ENCODE measurements at places on chromosomes 7 and 10.

DNA sequence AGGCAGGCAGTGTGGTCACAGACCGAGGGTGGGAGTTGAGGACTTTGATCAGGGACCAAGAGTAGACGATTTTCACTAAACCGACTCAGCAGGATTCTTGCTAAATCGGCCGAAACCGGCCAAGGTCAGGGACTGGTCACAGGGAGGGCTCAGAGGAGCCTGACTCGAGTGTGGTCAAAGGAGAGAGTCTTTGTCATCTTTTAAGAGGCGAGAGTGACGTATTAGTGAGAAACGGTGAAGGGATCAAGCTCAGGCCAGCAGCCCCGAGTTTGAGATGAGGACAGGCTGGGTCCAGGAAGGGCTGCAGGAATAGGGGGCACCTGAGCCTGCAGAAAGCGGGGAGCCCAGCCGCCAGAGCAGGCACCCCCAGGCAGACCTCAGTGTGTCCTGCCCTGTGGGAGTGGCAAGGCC is 41.6 kb upstream of the FAM20C start:
- no peak for DNase-seq

DNA sequence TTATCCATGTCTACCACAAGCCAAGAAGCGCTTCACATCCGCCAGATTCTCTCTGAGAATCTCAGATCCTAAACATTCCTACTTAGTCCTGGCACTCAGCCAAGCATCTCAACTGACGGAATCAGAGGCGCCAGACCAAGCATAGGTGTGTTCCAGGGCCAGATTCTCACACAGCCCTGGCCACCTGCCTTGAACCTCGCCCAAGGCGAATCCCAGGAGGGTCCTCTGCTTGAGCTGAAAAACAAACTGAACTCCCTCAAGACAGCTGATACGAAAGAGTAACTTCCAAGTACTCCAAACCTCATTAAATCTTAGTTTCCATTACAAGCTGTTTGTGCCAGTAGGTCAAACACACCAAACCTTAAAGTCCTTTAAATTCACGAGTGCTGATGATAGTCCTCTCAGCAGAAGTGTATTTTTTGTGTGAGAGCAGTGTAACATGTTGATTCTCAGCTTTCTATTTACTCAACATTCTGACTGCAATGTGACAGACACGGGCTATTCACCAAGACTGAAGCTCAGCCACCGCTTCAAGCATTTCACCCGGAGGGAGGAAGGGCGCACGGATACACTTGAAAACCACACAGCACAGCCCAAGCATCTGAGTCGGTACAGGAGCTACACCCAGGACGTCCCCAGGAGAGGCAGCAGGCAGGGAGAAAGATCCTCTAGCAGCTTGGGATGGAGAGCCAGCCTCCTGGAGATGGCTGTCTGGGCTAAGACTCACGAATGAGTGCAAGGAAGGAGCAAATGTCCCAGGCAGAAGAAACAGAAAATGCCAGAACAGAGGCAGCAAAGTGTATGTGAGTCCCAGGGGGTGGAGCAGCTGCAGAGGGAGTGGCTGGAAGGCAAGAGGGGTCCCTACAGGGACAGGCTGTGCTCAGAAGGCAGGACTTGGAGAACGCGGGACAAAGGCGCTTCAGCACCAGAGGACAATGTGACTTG is 6.0 kb downstream of the PARD3 start:
- DNase-seq: peak; percentile 49

- no peak for DNase-seq
Observed at GRCh38 chr7:106071356-106071998, 40.6 kb downstream of the SYPL1 start.

GRCh38 chr7:82559193-82559805 is 115.7 kb upstream of the CACNA2D1 start:
- no peak for DNase-seq

DNA sequence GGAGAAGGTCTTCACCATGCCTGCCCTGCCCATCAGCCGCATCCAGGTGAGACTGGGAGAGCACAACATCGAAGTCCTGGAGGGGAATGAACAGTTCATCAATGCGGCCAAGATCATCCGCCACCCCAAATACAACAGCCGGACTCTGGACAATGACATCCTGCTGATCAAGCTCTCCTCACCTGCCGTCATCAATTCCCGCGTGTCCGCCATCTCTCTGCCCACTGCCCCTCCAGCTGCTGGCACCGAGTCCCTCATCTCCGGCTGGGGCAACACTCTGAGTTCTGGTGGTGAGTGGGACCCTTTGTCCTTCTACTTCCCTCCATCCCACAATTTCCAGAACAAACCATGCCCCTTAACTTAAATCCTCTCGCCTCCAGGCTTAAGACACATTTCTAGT is 2.5 kb downstream of the PRSS2 start:
- DNase-seq: no peak

GRCh38 chr7:28784171-28784902 is 173.8 kb downstream of the TRIL start:
- DNase-seq: no peak

GRCh38 chr10:29946953-29947700 is 112.3 kb downstream of the JCAD start:
- no peak for DNase-seq

- DNase-seq: no peak
Observed at GRCh38 chr7:78473571-78474301, 675.2 kb downstream of the PHTF2 start.

DNA sequence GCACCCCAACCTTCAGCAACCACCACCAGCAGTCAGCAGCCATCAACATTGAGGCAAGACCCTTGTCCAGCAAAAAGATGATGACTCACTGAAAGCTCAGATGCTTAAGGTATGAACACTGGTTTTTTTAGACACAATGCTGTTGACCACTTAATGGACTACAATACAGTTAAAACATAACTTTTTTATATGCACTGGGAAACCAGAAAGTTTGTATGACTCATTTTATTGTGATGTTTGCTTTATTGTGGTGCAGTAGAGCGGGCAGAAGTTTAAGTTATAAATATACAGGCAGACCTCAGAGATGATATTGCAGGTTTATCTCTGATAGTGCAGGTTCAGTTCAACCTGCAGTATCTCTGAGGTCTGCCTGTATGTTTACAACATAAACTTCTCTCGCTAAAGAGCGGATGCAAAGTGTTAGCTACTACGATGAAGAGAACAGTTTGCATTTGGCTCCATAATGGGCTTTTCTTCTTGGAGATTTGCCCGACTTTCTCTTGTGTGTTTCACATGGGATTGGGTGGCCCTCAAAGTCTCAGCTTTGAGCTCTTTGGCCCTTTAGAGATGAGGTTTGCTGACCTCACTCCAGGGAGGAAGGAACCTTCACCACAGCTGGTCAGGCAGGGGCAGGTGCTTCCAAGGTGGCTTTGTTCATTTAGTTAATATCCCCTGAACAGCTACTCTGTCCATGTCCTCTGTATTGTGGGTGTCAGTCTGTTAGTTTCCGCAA is 84.4 kb upstream of the SHH start:
- DNase-seq: no peak

GRCh38 chr7:117412946-117413559 is 14.2 kb downstream of the ASZ1 start:
- DNase-seq: no peak

GRCh38 chr7:47537716-47538675 is 43.9 kb downstream of the TNS3 start:
- no peak for DNase-seq

DNA sequence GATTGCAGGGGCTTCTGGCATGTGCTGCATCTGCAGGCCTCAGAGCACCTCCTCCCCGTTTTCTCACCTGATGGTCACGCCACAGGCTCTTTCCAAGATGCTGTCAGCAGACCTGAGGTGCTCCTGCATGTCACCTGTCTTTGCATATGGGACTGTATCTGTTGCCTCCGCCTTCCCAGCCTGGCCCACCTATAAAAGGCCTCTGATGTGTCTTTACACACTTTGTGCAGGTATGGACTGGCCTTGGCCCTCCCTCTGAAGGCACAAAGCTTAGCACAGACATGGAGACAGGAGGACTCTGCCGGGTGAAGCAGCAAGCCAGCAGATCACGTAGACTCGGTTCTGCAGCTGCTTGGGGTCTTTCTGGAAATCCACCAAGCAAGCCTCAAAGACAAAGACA is 220.9 kb upstream of the PPP2R2D start:
- DNase-seq: no peak

DNA sequence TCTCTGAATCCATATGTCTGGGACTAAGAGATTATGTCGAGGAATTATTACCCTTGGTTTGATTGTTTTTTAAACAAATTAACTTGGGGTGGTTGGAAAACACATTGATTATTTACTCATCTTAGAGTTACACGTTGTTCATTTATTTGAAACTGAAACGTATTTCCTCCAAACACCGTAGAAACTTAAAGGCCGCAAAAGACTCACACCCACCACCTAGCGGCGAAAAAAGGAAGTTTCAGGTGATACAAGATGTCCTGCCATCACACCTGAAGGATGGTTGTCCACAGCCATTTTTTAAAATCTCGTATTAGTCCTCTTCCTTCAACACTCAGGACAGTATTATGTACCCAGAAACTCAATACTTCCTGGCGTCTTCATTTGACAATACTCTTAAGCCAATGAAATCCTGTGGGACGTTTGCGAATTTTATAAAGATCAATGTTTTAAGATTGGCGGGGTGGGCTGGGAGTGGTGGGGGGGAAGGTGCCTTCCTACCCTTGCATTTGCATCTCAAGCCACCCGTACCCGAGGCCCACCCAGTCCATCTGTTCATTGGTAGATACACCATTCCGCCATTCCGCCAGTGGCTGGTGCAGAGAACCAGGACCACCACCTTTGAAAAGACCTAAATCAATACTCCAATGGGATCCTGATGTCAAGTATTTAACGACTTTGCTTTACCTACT is 1.4 kb upstream of the LCOR start:
- peak; percentile 55 for DNase-seq

DNA sequence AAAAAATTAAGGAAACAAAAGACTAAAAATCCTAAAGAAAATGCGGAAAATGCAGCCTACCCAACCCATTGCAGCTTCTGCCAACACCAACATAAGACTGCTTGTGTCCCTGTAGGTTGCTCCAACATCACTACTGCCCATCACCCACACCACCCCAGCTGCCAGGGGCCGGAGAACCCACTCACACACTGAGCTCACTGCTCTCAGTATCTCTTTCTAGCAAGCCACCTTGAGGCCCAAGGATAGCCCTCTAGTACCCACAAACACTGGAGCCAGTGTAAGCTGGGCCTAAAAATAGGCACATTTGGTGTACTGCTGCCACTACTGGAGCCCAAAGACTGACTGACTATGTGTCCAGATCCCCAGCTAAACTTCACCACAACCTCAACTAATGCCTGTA is 67.3 kb downstream of the MEST start:
- DNase-seq: no peak

DNA sequence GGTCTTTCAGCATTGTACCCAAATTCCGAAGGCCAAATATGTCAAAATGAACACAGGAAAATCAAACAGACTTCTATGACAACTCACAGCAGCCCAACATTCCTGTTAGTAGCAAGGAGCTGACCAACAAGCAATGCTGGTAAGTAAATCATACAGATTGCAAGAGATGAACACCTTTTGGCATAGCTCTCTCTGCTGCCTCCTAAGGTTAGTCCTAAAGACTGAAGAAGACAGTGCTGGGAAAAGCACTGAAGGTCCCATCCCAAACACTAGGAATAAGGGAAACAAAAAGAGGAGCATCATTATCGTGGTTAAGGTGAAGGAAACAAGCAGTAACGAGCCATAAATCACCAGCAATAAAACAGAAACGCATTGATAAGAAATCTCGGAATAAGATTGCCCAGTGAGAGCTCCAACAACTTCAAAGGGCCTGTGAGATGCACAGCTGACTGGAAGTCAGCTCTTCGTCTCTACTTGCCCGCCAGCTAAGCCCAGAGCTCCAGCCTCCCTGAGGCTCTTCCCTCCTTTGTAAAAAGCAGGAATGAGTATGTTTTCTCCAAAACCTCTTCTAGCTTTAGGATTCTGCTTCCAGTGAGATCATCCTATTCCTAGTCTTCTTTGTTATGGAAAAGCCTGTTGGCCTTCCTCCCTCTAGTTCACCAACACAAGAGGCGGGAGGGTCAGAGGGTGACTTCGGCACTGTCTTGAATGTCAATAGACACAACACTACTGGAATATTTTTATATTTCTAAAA is 15.3 kb downstream of the NUDT5 start:
- no peak for DNase-seq

DNA sequence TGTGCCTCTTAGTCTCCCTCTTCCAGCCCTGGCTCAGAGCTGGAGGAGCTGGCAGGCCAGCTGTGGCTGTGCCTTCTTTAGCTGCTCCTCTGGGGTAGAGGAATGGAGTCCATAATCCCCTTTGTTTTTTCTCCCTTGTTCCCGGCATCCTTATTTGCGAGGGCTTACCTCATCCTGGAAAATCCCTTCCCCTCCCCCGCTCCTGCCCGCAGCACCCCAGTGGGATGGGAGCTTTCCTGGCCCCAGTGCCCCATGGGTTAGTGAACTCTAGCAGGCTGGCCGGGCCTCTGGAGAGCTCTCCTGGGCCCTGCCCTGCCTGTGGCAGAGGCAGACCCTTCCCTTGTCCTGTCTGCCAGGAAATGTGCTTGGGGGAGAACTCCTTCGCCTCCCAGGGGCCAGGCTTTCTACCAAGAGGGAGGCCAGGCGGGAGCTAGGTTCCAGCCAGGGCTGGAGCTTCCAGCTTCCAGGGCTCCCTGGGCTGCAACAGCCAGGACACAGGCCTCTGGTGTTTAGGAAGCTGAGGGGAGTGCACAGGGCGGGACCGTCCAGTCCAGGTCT is 16.5 kb upstream of the TRIM8 start:
- DNase-seq: peak; percentile 52

- DNase-seq: no peak
Observed at GRCh38 chr10:50604809-50605208, 18.9 kb downstream of the SGMS1 start.

GRCh38 chr7:24727154-24728120 is 29.8 kb downstream of the GSDME start:
- no peak for DNase-seq

- DNase-seq: peak; percentile 59
Observed at GRCh38 chr10:106577266-106577665, 587.2 kb downstream of the SORCS1 start.

DNA sequence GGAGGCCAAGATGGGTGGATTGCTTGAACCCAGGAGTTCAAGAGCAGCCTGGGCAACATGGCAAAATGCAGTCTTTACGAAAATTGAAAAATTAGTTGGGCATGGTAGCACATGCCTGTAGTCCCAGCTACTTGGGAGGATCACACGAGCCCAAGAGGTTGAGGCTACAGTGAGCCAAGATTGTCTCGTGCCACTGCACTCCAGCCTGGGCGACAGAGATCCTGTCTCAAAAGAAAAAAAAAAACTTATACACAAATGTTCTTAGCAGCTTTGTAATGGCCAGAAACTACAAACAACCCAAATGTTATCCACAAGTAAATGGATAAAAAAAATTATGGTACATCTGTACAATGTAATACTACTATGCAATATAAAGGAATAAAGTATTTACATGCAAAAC is 12.6 kb downstream of the NT5C2 start:
- no peak for DNase-seq

- DNase-seq: peak; percentile 91
Observed at GRCh38 chr10:50538555-50539398, 85.0 kb downstream of the SGMS1 start.

DNA sequence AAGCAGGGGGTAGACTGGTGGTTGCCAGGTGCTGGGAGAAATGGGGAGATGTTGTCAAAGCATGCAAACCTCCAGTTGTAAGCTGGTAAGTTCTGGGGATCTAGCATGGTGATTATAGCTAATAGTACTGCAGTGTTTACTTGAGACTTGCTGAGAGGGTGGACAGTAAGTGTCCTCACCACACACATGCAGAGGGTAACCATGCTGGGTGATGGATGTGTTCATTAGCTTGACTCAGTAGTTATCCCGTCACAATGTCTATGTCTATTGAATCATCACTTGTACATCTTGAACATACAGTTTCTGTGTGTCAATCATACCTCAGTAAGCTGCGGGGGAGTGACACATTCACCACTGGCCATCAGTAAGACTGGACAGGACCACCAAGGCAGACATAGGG is 42.1 kb downstream of the GSDME start:
- no peak for DNase-seq

GRCh38 chr7:41217306-41217705 is 485.6 kb downstream of the INHBA start:
- DNase-seq: no peak
